A549 treated with Mapracorat at 1 μM for 4 hours (cell line): ENCODE measurements at places on chromosomes 2 and 18. TPM values are rescaled to one million over a fixed set of nuclear protein-coding genes. Genes with fewer than 3 reads are reported as not detected.

Gene DRC1
- 0.16 to 0.46 TPM (median 0.38 TPM) in 5 replicates for total RNA-seq

Gene DNAJC5G
- total RNA-seq, result not detected in 5 replicates

Gene PSMA8
- total RNA-seq, result not detected in 5 replicates

Gene GPC1
- total RNA-seq, result 161 to 247 TPM (median 242 TPM) in 5 replicates

Gene TMEM131
- 12.7 to 13.9 TPM (median 13.4 TPM) in 5 replicates for total RNA-seq

Gene VAMP5
- 0.22 TPM in 1 of 5 replicates, not detected in the others for total RNA-seq

Gene POTEI
- total RNA-seq, result not detected in 5 replicates

Gene IWS1
- total RNA-seq, result 34.7 to 41.2 TPM (median 40.0 TPM) in 5 replicates

Gene G6PC2
- not detected in 5 replicates for total RNA-seq

Gene AGXT
- not detected in 5 replicates for total RNA-seq

Gene ASTL
- total RNA-seq, result not detected in 5 replicates

Gene ZNG1B
- 38.2 to 43.7 TPM (median 41.1 TPM) in 5 replicates for total RNA-seq

Gene CNTNAP5
- not detected in 5 replicates for total RNA-seq

Gene MEP1B
- 0.05 TPM in 1 of 5 replicates, not detected in the others for total RNA-seq

Gene MC4R
- not detected in 5 replicates for total RNA-seq

Gene MYL1
- not detected in 5 replicates for total RNA-seq

Gene GNLY
- total RNA-seq, result 0.23 to 0.30 TPM in 2 of 5 replicates, not detected in the others

Gene CNOT9
- total RNA-seq, result 39.2 to 43.7 TPM (median 41.6 TPM) in 5 replicates

Gene ERMN
- total RNA-seq, result not detected in 5 replicates

Gene SRD5A2
- 0.03 to 0.04 TPM (median 0.03 TPM) in 3 of 5 replicates, not detected in the others for total RNA-seq

Gene FAM161A
- total RNA-seq, result 6.4 to 8.2 TPM (median 7.6 TPM) in 5 replicates

Gene TNFAIP6
- total RNA-seq, result 0.68 to 1.5 TPM (median 0.78 TPM) in 5 replicates

Gene LOXL3
- 0.20 to 0.50 TPM (median 0.44 TPM) in 5 replicates for total RNA-seq

Gene ABHD3
- 17.0 to 21.2 TPM (median 19.3 TPM) in 5 replicates for total RNA-seq

Gene EN1
- total RNA-seq, result 0.70 to 1.3 TPM (median 1.0 TPM) in 5 replicates

Gene LYG2
- not detected in 5 replicates for total RNA-seq

Gene CD8B
- not detected in 5 replicates for total RNA-seq
